ENCODE measurements at places on chromosomes 13 and 19.
A peak's percentile ranks its signal among the peaks of the same experiment; 100 is the strongest.

DNA sequence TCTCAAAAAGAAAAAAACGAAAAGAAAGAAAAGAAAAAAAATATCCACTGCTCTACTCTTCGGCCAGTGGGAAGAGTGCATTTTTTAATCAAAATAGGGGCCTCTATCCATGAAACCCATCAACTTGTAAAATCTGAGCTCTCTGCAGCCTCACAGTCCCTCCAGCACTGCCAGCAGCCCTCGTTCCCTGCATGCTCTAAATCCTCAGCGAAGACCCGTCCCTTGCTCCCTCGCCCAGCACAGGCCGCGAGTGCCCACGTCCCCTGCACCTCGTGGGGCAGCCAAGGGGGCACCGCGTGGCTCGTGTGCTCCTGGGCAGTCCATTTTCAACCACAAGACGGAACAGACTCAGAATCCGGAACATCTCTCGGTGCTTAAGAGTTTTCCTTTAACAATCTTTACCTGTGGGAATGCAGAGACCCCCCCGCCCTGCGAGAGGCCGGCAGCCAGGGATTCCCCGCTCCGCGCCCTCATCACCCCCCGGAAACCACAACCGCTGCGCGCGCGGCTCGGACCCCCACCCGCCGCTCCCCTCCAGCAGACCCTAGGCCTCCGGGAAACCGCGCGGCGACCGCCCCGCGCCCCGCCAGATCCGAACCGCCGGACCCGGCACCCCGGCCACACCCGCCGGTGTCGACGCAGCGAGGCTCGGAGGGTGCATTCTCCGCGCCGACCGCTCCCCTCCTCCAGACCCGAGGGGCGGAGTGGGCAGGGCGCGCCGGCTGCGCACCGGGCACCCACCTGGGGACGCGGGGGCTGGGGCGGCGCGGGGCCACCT lies 638 bp downstream of the ANKRD27 start:
- DNase-seq, result no peak

- DNase-seq, result no peak
Measured at GRCh38 chr19:21308773-21309172, 20.4 kb downstream of the ZNF708 start.

DNA sequence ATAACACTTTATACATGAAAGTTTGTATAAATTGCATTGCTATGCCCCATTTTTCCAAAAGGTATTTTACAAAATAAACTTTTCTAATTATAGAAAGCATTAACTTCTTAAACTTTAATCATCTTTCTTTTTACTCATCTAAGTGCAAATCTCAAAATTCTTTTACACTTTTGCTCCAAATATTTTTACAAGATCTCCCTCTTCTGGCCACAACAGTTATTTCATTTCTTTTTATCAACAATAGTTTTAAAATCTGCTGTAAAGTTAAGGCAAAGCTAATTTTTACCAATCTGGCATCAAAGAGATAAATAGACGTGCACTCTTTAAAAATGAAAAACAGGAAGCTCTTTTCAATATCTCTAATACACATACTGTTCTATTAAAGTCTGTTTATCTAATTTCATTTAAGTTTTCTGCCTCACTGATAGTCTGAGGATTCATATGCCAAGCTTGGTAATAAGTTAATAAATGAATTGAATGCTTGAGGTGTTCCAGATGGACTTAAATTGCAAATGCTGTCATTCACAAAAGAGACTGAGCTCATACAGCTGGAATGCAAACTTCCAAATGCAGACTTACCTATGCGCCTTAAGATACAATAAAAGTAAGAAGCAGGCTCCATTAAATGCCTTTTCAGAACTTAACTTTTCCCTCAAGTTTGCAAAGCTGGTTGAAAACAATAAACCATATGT lies 583.0 kb upstream of the ATXN8OS start:
- DNase-seq, result no peak

DNA sequence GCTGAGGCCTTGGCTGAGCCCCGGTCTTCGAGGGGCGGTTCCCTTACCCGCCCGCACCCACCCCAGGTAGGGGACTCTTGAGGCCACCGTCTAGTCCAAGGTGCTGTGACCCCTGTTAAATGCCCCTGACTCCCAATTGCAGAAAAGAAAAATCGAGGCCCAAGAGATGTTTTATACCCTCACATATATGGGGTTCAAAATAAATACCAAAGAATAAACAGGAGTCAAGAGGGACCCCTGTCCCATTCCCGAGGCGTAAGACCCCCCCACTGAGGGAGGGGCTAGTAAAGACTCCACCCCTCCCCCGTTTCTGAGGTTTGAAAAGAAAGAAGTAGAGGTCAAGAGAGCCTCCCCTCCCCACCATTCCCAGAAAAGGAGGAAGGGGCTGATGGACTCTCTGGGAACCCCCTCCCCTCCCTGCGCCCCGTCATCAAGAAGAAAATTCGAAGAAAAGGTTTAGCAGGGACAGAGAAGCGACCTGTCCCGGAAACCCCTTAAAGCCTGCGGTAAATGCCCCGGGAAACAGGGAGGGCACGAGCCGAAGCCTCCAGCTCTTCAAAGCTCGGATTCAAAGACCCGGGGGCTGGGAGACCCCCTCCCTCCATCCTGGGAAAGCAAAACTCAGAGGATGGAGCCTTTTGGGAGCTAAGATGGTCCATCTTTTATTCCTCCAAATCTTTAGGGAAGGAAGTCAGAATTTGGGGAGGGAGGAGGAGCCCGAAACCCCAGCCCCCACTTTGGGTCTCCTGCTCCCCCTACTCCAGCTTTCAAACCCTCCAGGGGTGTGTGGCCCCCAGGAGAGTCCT lies 755 bp upstream of the RAB3A start:
- no peak for DNase-seq

DNA sequence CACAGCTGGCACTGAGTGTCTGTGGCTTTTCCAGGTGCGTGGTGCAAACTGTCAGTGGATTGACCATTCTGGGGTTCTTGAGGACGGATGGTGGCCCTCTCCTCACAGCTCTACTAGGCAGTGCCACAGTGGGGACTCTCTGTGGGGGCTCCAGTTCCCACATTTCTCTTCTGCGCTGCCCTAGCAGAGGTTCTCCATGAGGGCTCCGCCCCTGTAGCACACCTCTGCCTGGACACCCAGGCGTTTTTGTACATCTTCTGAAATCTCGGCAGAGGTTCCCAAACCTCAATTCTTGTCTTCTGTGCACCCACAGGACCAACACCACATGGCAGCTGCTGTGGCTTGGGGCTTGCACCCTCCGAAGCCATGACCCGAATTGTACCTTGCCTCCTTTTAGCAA lies 9.2 kb downstream of the ZNF627 start:
- no peak for DNase-seq

GRCh38 chr19:3275583-3276340 lies 51.3 kb downstream of the CELF5 start:
- DNase-seq, result peak; percentile 74

- peak; percentile 7 for DNase-seq
Measured at GRCh38 chr13:45055198-45055901, 65.0 kb upstream of the GTF2F2 start.

GRCh38 chr13:21234526-21234925 lies 58.1 kb downstream of the MRPL57 start:
- no peak for DNase-seq

DNA sequence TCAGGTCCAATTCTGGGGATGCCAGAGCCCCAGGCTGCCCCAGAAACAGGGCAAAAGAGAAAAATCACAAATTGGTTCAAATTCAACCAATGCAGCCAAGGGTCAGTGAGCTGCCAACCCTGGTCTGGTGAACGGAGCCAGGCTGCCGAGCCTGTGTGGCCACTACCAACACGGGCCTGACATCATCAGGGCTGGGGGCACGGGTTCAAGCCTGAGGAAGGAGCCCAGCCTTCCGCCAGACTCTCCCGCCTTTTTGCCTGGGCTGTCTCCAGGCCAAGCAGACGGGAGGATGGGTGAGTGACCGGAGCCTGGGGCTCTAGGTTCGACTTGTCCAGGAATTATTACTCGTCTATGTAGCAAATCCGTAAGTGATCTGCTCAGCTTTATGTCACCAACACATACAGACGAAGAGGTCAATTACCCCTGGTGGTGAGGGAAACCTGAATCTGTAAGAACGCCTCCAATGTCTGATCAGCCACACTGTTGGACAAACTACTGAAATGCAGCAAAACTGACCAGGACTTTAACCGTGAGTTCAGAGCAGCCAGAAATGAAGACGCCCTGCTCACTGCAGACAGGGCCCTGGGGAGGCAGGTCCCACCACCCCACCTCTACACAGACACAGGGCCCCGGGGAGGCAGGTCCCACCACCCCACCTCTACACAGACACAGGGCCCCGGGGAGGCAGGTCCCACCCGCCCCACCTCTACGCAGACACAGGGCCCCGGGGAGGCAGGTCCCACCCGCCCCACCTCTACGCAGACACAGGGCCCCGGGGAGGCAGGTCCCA lies 31.8 kb downstream of the RAB20 start:
- no peak for DNase-seq

GRCh38 chr13:98738213-98738612 lies 14.3 kb downstream of the SLC15A1 start:
- DNase-seq, result no peak

- DNase-seq, result no peak
Measured at GRCh38 chr19:4715529-4716221, 8.0 kb downstream of the DPP9 start.

- no peak for DNase-seq
Measured at GRCh38 chr13:111460548-111461444, 140.4 kb downstream of the TEX29 start.

- no peak for DNase-seq
Measured at GRCh38 chr13:67090856-67091255, 139.3 kb downstream of the PCDH9 start.
